ENCODE measurements at places on chromosomes 2 and 18.

GRCh38 chr2:181218401-181218821 lies 238.0 kb downstream of the UBE2E3 start:
- DNase-seq: no peak

DNA sequence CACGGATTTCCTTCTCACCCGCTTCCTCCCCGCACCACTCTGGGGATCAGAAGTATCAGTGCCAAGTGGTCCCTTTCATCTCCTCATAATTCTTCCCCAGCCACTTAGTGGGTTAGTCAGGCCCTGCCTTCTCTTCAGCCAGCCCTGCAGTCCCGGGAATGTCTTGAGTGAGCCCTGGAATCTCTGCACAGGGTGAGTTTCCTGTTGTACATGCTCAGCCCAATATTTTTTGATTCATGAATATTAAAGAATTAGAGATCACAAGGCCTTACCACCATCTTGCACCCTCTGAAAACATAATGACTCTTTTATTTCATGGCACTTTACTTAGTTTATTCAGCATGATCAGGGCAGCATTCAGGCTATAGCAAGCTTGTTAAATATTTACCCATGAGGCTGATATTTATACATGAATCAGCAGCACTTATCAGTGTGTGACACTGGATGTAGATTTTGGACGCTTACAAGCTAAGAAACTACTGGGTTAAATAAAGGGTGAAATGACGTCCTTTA lies 159.4 kb upstream of the FOSL2 start:
- no peak for DNase-seq

GRCh38 chr18:74654638-74655037 lies 57.0 kb downstream of the ZNF407 start:
- DNase-seq: no peak

GRCh38 chr2:163252199-163252598 lies 413.6 kb upstream of the KCNH7 start:
- DNase-seq: no peak

DNA sequence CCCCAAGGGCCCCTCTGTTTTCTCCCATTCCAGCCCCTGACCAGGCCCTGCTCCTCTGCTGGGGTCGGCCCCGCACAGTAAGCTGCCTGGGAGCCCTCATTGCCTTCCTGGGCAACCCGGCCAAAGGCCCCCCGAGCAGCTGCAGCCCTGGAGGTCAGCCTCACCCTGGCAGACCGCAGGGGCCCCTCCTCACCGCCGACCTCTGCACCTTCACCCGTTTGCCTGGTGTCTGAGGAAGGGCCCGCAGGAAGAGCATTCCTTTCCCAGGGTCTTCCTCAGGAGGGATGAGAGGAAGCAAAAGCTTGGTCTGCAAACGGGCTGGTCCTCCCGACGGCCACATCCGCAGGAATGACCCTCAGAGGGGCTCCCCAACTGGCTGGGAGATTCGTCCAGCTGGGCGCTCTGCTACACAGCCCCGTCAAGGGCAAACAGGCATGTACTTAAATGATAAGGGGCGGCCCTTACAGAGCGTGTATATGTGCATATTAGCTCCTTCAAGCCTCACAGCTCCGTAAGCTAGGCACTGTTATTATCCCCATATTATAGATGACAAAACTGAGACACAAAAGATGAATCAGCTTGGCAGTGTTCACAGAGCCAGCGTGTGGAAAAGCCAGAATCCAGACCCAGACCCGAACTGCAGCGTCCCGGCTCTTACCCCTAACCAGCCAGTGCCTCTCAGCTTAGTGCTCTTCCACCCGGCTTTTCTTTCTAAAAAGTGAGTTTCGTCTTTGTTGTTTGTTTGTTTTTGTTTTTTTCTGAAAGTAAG lies 52.8 kb downstream of the SLC4A1AP start:
- no peak for DNase-seq

GRCh38 chr2:178241844-178242551 lies 47.7 kb downstream of the OSBPL6 start:
- DNase-seq: no peak

- DNase-seq: no peak
Observed at GRCh38 chr2:114261366-114261765, 181.1 kb upstream of the DPP10 start.
